GM12891 (cell line): ENCODE measurements at places on chromosomes 4 and X.

GRCh38 chr4:97950836-97951235 lies 192.4 kb downstream of the STPG2 start:
- DNase-seq = no peak

DNA sequence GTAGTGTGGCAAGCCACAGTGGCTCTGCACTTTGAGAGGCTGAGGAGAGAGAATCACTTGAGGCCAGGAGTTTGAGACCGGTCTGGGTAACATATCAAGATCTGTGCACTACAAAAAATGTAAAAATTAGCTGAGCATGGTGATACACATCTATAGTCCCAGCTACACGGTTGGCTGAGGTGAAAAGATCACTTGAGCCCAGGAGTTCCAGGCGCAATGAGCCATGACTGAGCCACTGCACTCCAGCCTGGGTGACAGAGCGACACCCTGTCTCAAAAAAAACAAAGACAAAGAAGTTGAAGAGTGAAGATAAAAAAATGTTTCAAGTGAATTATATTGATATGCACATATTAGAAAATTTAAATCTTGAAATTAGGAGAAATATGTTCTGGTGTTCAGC lies 46.3 kb downstream of the SULT1B1 start:
- DNase-seq = no peak

GRCh38 chr4:24967346-24967745 lies 54.5 kb upstream of the CCDC149 start:
- no peak for DNase-seq

DNA sequence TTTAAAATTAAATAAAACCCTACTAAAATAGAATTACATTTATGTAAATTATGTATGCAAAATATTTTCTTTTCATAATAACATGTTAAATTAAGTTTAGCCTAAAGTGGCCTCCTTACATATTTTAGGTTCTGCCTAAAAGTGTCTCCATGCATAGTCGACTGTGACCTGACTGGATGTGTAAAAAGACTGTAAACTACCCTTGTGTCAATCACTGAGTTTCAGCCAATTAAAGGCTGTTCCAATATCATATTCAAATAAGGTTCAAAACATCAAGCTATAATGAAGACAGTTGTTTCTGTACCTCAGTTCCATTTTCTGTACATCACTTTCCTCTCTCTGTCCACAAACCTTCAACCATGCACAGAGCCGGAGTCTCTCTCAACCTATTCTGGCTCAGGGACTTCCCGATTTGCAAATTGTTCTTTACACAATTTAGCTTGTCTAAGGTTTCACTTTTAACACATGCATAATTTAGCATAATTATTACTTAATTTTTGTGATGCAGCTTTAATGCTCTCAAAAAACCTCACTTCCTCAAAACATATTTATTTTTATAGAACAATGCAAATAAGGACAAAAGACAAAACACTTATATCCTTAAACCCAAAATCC lies 60.1 kb downstream of the SH3RF1 start:
- no peak for DNase-seq

- no peak for DNase-seq
These were observed 31.5 kb downstream of the PALLD start for GRCh38 chr4:168528131-168528949.
